ENCODE measurements at places on chromosomes 7 and 10.

- no peak for DNase-seq
Measured at GRCh38 chr7:78924581-78924980, 528.9 kb downstream of the MAGI2 start.

DNA sequence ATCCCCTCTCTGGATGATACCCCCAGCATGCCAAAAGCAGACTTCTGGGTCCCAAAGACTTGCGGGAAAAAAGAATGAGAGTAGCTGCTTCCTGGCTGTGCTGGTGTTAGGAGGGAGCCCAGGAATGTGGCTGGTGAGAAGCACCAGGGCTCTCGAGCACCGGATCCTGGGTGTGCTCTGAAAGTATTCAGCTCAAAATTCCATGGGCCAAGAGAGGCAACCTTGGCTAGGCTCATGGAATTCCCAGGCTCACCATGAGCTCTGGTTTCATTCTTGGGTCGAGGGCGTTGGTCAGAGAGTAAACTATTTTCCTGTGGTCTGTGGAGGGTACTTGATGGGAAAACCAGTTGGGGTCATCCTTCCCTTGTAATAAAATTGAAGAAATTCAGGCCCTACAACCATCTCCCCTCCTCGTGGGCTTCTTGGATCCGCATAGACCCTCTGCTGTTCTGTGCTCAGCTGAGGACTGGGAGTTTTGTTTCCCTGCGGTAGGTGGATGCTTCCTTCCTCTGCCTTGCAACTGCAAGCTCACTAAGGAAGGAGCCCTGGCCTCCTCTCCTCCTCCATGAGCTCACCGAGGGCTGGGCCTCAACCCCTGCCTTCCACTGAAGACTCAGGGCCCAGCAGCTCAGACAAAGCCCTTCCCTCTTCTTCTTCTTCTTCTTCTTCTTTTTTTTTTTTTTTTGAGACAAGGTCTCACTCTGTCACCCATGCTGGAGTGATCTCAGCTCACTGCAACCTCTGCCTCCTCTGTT lies 34.5 kb upstream of the AQP1 start:
- no peak for DNase-seq

- no peak for DNase-seq
Measured at GRCh38 chr7:19109000-19109946, 8.2 kb downstream of the TWIST1 start.

DNA sequence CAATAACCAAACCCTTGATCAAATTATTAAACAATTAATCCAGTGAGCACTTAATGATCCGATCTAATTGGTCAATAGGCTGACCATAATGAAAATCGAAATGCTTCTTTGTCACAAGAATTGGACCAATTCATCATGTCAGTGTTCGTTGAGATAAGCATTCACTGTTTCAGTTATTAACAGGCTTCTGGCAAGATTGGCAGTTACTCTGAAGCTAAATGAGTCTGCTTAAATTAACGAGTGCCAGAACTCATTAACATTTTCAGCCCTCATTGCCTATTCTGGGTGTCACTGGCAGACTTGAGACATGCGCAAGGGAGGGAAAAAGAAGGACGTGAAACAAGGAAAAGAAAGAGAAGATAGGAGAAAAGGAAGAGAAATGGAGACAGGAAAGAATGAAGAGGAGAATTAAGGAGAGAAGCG lies 30.7 kb upstream of the SLC26A3 start:
- no peak for DNase-seq

DNA sequence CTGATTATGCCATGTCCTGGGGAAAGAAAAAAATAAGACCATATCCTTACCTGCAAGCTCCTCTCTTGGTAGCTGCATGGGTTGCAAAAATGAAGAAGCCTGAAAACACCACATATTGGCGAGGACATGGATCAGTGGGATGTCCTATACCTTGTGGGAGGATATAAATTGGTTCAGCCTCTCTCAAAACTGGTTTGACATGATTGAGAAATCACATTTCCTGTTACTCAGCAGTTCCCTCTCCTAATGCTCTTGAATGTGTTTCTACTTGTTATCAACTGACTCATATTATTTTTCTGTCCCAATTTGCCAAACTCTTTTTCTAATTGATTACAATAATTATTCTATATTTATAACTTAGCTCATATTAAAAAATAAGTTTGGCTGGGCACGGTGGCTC lies 380.2 kb downstream of the EXOC4 start:
- no peak for DNase-seq

GRCh38 chr10:15877836-15878576 lies 17.7 kb upstream of the MINDY3 start:
- no peak for DNase-seq

DNA sequence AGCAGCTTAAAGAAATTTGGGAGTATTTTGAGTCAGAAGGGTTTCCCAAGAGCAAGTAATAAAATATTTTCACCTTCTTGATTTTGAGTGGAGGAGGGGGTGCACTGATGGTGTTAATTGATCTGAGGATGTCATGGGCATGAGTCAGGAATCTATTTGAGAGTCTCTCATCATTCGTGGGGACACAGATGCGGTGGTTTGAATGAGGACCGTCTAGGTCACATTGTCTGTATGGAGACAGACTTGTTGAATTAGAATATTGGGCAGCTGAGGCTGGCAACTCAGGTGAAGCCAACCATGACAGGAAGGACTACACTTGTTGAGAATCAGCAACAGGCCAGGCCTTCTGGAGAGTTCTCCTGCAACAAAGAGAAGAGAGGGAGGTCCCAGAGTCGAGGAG lies 127.0 kb downstream of the INSYN2A start:
- DNase-seq, result no peak

DNA sequence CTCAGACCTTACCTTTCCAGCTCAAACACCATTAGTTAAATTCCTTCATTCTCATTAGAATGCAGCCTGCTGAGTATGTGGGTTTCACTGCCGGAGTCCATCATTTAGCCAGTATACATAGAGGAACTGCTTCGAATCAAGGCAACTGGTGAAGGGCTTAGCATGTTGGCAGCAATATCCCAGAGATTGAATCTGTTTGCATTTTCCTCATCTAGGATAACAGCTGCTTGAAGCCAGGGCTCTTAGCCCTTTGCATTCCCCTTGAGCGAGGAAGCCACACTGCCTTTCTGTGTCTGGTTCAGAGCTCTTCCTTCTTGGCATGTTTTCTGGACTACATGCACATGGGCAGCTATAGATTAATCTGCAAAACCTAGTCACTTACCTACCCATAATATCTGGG lies 14.7 kb downstream of the NODAL start:
- DNase-seq, result no peak

All from stimulated activated CD4-positive, alpha-beta T cell treated with anti-CD3 and anti-CD28 coated beads, Interleukin-15, amount 100 ng/mL, for 1 hour (primary cell).